ENCODE measurements at places on chromosomes 3 and 15.

DNA sequence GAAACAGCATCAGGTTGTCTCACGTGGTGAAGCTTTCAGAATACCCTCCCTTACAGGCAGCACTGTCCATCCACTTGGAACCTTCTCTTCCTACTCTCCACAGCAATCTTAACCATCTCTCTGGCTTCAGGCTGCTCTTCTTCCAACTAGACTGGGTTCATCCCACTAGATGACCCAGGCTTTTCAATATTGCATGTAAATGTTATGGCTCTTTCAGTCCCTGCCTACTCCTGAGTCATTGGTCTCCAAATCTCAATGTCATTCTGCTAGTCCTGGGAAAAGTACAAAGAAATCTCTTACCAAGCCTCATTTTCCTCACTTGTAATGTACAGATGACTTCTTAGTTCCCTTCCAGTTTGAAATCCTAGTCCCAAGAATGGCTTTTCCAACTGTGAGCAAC, 109.7 kb upstream of the CTNNB1 start:
- DNase-seq, result no peak

DNA sequence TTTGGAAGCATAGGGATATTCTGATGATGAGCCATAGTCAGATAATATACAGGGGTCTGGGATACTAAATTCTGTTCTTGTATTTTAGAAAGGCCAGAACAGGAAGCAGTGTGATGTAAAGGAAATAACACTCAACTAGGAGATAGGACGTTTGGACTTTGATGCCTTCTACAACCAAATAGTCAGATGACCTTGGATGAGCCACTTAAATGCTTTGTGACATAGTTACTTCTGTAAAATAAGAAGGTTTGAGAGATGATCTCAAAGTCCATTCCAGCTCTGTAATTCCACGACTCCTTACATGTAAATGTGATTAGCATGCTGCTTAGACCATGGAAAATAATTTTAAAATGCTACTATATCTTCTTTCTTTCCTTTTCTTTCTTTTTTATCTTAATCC, 29.5 kb upstream of the CCDC54 start:
- DNase-seq, result no peak

DNA sequence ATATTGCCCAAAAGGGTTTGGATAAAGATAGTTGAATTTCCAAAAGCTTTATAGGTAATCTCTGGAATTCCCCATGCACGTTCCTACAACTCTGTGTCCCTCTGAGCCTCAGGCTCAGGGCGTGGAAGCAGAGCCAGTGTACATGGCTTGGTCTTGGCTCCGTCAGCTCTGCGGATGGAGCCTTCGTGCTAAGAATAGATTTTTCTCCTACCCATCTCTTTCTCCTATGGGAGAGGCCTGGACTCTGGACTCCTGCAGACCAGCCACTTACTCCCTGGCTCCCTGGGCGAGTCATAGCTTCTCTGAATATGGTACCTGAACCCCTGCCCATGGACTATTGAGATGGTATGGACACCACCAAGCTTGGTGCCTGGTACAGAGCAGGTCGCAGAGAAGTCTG, 99.9 kb downstream of the EEFSEC start:
- DNase-seq, result no peak

DNA sequence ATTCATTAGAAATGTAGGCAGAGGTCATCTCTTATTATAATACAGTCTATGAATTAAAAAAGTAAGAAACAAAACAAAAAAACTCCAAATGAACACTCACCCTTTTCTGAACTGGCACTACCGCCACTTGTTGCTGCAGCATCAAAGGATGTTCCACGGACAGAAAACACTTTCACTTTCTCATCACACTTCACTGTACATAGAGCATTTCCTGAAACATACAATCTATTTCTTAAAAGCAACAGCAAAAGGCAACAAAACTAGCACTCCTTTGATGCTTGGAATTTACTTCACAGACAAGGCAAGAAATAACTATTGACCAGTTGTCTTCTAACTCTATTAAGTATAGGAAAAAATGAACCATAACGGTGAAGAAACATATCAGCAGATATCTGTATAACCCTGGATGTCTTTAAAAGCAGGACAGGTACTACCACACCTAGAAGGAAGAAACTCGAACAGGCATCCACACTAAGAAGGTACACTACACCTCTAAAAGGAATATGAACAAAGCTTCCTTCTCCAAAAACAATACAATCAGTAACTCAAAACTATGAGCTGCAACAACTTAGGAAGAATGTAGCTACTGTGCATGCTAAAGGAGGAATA, 24.9 kb downstream of the ETFA start:
- DNase-seq, result no peak

GRCh38 chr3:190585805-190586630, 72.1 kb downstream of the IL1RAP start:
- no peak for DNase-seq

DNA sequence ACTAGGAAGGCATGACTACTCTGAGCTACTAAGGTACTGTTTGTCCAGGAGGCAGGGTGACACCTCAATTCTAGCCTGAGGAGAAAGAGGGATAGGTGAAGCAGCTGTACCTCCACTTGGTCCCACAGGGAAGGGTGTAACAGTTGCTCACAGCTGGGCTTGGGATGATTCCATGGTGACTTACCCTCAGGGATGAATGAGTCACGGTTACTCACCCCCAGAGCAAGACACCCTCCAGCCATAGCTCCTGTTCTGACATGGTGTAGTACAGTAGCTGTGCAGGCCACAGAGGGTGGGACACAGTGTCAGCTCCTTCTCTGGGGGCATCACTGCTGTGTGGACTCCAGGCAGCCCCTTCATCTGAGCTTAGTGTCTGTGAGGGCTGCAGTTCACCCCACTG, 868.6 kb upstream of the SEMA6D start:
- no peak for DNase-seq

- DNase-seq, result no peak
These were observed 24.1 kb downstream of the SHC4 start for GRCh38 chr15:48939648-48940047.

GRCh38 chr3:10417847-10418246, 87.5 kb downstream of the ATP2B2 start:
- DNase-seq, result no peak

- no peak for DNase-seq
These were observed 40.9 kb upstream of the CCDC80 start for GRCh38 chr3:112681822-112682325.

DNA sequence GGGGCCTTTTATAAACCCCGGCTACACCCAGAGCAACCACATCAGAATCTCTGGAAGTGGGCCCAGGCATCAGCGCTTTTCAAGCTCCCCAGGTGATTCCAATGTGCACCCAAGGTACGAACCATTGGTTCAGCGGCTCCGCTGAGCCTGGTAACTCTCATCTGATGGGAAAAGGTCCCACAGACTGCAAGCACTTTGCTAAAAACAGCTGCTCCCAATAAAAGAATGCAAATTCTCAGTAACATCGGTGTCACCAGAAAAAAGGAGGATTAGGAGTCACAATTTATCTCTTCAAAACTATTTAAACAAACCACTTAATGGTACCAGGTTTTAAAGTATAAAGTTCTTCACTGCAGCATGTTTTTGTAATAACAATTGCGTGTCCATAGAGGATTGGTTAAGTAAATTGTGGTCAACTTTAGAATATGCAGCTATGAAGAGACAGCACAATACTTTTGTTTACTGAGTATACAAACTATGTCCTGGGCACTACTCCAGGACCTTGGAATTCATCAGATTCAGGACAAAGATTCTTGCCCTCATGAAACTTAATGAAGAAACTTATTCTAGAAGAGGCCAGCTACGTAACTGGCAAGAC, 660.7 kb upstream of the ADAMTS9 start:
- DNase-seq, result no peak
